ENCODE measurements at places on chromosomes 12 and 14.

DNA sequence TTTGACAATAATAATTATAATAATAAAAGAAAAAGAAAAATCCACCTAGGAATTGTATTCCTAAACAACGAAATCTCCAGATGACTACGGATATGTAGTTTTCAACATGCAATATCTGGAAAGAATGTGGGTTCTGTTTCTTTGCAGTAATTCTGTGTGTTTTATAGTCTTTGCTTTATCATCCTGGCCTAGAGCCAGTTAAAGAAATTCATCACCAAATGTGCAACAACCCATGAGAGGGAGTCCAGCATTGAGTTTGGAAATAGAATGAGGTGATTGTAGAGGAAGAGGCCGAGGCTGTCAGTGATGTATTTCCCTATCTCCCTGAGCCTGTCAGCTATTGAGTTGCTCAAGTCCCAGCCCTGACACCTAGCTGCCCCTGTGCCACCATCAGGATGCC lies 200.5 kb upstream of the DCN start:
- DNase-seq: no peak

GRCh38 chr12:3173912-3174311 lies 96.7 kb downstream of the TSPAN9 start:
- no peak for DNase-seq

DNA sequence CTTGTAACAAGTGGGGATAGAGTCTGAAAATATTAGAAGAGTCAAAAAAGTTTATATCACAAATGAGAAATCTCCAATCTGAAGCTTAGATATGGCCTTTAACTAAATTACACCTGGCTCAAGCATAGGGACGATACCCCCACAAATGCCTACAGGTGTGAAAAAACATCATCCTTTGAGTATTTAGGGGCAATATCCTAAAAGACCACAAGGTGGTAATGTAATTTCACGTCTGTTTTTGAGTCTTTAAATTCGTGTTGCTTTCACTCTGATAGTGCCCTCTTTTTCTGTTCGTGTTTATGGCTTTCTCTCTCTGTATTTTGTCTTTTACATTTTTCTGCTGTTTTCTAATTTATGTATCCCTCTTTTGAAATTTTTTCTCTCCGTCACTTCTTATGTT lies 84.3 kb downstream of the ETNK1 start:
- no peak for DNase-seq

GRCh38 chr14:95185033-95185766 lies 27.9 kb upstream of the DICER1 start:
- peak; percentile 81 for DNase-seq

- DNase-seq: peak; percentile 42
These were observed 168.1 kb downstream of the ADGRD1 start for GRCh38 chr12:131121705-131122405.

DNA sequence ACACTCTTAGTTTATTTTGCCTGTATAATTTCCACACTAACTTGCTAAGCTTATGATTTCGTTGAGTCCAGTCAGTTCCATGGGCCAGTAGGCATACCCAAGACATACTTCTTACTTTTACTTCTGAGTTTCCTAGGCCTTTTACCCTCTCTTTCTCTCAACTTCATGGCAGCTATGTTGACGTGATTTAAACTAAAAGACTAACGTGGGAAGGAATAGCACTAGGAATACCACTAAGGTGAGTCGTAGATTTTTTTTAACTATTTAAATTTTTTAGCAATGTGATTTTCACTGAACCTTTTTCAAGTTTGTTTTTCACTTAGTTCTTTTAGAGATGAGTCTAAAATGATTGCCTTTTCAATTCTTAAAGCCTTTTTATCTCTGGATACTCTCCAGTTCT lies 793.5 kb upstream of the NOVA1 start:
- no peak for DNase-seq

GRCh38 chr12:79737875-79738718 lies 47.3 kb upstream of the PAWR start:
- DNase-seq: peak; percentile 68

GRCh38 chr12:59699421-59700152 lies 103.8 kb downstream of the SLC16A7 start:
- peak; percentile 39 for DNase-seq

- DNase-seq: no peak
These were observed 63.0 kb upstream of the BCL2L14 start for GRCh38 chr12:12007713-12008231.

GRCh38 chr12:109098651-109099050 lies 1.3 kb downstream of the UNG start:
- no peak for DNase-seq

DNA sequence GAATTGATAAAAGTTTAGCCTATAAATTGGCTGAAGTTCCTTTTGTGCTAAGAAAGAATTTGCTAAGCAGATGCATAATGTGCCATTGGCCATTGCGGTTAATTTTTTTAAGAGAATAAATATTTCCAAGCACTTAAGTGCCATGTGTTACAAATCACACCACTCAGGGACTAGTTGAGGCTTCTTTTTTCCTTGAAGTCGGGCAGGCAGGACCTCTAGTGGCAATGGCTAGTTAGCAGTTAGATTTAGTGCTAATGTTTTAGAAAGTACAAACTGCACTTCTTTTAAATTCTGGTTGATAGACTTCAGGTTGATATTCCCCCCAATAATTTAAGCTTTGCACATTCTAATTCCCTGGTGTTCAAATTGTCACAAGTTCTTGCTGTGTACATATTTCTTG lies 294.3 kb downstream of the APAF1 start:
- DNase-seq: no peak

DNA sequence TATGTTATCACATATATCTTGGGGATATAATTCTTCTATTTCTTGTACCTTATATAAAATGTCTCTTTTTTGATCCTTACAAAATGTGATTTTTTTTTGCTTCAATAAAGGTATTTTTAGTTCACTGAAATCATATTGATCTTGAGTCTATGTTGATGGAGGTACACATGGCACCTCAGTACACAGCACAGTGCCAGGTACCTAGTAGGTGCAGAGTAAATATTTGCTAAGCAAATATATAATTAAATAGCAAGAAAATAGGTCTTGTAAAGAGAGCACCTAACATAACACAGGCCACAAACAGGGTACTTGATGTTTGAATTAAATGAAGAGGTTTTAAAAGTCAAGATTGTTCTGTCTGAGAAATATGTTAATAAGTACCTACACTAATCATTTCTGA lies 69.7 kb downstream of the CIT start:
- DNase-seq: no peak

- no peak for DNase-seq
These were observed 65.8 kb downstream of the VEZT start for GRCh38 chr12:95283371-95283770.

GRCh38 chr12:59472273-59472672 lies 123.6 kb upstream of the SLC16A7 start:
- peak; percentile 60 for DNase-seq

GRCh38 chr12:82873951-82874350 lies 187.2 kb downstream of the TMTC2 start:
- no peak for DNase-seq

DNA sequence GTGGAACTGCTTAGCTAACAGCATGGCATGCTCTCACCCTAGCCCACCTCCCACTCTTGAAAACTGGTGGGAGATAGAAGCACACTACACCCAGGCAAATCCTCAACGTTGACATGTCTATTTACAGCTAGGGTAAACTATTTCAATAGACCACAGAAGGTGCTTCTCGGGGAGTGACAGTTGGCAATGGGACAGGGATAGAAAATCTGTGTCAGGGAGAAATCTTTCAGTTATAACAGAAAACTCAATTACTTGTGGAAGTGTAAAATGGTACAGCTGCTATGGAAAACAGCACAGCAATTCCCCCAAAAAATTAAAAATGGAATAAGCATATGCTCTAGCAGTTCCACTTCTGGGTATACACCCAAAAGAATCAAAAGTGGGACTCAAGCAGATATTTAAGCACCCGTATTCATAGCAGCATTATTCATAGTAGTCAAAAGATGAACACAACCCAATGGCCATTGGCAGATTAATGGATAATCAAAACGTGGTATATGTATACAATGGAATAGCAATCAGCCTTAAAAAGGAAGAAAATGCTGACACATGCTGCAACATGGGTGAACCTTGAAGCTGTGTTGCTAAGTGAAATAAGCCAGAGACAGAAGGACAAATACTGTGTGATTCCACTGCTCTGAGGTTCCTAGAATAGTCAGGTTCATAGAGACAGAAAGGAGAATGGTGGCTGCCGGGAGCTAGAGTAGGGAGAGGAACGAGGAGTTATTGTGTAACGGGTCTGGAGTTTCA lies 92.5 kb downstream of the STAB2 start:
- DNase-seq: no peak

- no peak for DNase-seq
These were observed 63.5 kb downstream of the MED13L start for GRCh38 chr12:116213885-116214527.

- no peak for DNase-seq
These were observed 208.5 kb upstream of the NEDD1 start for GRCh38 chr12:96698521-96698920.

GRCh38 chr14:68039593-68039992 lies 220.0 kb downstream of the RAD51B start:
- no peak for DNase-seq

DNA sequence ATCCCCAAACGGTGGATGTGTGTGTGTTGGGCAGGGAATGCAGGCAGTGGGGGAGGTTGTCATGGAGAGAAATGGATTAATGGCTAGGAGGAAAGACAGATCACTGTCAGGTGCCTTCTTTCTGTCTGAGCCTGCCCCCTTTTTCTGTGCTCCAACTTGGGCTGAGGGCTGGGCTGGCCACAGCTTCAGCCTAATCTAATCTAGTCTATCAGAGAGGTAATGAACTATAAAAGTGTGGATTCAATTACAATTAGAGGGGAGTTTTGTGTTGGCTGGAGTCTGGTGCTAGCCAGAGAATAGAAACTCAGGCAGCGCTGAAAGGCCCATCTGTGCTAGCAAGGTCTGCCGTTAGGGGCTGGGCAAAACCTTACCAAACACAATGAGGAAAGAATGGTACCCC lies 41.2 kb downstream of the NEUROD4 start:
- no peak for DNase-seq

- DNase-seq: no peak
These were observed 396.7 kb downstream of the NPAS3 start for GRCh38 chr14:33335366-33335765.

- DNase-seq: no peak
These were observed 11.3 kb downstream of the GALNT9 start for GRCh38 chr12:132318135-132318534.

- DNase-seq: no peak
These were observed 33.2 kb upstream of the KICS2 start for GRCh38 chr12:64255249-64255648.

DNA sequence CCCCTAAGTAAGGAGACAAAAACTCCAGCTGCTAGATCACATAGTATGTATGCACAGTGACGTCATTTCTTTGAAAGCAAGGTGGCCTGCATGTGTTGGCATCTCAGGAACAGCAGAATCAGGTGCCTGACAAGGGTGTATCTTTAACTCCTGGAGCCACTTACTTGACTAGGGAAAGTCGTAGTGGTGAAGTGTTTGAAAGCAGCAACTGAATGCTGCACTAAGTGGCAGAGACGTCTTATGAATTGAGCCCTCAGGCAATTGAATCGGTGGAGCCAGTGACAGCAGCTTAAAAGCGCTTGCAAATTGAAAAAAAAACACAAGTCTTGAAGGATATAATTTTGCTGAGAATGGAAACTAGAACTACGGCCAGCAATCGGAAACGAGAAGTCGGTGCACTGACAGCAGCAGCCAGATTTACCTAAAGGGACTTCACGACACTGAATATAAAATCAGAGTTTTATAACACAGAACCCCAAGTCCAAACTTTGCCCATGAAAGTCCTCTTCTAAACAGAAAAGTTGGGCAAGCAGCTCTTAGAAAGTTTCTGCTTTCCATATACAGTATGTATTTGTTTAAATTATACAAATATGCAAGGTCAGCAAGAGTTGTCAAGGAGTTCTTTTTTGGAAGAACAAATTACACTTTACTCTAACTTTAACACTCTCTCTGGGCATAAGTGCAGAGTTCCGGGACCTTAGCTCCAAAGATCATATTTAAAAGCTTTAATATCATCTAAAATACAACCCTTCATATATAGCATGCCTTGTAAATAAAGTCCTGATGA lies 1.1 kb downstream of the IGF1 start:
- no peak for DNase-seq

DNA sequence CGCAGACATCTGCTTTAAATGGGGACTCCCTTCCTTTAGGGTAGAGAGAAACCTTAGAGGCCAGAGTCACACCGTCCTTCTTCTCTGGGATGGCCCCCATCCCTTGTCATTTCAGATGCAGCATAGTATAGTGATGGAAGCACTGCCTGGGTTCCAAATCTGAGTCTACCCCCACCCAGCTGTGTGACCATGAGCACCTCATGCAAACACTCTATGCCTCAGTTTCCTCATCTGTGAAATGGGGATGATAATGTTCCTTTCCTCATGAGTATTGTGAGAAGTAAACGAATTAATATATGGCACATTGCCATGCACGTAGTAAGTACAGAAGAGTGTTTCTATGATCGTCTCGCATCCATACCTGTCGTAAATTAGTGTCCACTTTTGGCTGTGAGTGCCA lies 241.9 kb downstream of the SLC41A2 start:
- no peak for DNase-seq

DNA sequence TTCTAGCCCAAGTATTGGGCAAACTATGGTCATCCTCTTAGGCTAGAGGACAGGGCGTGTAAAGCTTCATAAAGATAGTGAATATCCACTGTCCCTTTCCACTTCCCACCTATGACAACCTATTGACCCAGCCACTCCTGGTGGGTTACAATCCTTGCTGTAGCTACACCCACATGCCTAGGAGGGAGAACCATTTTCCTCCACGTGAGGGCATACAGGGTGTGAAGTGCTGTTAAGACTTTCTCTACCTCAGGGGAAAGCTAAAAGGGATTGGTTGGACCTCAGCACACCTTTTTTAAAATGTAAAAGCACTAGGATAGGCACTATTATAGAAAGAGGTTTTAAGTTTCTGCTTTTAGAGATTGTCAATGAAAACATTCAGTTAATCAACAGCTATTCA lies 124.4 kb downstream of the TPH2 start:
- no peak for DNase-seq

DNA sequence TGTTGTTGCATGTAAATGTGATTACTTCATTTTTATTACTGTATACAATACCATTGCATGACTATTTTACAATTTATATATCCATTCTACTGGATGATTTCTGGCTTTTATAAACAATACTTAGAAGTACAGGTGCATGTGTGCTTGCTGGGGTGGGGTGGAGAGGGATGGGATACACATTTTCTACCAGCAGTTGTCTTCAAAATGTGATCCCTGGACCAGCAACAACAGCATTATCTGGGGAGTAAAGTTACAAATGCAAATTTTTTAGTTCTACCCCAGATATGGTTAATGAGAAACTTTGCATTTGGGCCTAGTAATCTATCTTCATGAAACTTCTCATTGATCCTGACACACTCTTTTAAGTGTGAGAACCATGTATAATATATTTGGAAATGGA lies 905.4 kb upstream of the ATXN7L3B start:
- DNase-seq: no peak

DNA sequence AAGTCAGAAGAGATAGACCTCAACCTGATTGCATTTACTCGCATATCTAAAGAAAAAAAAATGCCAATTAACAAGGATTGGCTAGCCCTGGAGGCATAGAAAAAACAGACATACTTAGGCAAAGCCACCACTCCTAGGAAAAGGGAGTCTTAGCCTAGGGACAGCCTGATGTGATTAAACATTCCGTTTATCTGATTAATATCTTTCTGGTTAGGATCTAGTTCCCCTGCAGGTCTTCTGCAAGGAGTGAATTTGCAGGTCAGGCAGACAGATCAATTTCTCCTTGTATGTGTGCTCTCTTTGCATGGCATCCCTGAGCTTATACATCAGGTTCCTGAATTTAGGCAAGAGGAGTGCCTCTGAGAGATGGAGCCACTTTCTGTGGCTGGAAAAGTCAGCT lies 70.5 kb downstream of the ESRRB start:
- DNase-seq: no peak

- DNase-seq: no peak
These were observed 34.8 kb upstream of the PMCH start for GRCh38 chr12:102232446-102232845.

Measured in AML-193 (cell line).